Daoy (cell line): ENCODE measurements at places on chromosomes 5 and 9. TPM values are rescaled to one million over a fixed set of nuclear protein-coding genes. Genes with fewer than 3 reads are reported as not detected.

The CKMT2 gene
- not detected in 2 replicates for total RNA-seq

The PRUNE2 gene
- 2.0 and 5.6 TPM in 2 replicates for total RNA-seq

The SHOC1 gene
- total RNA-seq = not detected in 2 replicates

The IQGAP2 gene
- 5.6 and 6.9 TPM in 2 replicates for total RNA-seq

The FAM151B gene
- total RNA-seq = 4.3 and 7.0 TPM in 2 replicates

The CSF2 gene
- total RNA-seq = 16.4 and 25.3 TPM in 2 replicates

The KYAT1 gene
- 7.1 and 8.9 TPM in 2 replicates for total RNA-seq

The NSD1 gene
- 25.4 and 45.7 TPM in 2 replicates for total RNA-seq

The SOHLH1 gene
- 0.18 TPM in 1 of 2 replicates, not detected in the other for total RNA-seq

The ENTPD2 gene
- total RNA-seq = not detected in 2 replicates

The ANKRD31 gene
- 0.11 TPM in 1 of 2 replicates, not detected in the other for total RNA-seq

The SLC6A18 gene
- total RNA-seq = not detected in 2 replicates

The NOXA1 gene
- total RNA-seq = not detected in 2 replicates

The IFNK gene
- not detected in 2 replicates for total RNA-seq

The SPINK4 gene
- not detected in 2 replicates for total RNA-seq
